Tibial nerve (tissue), 4 donors: ENCODE measurements at places on chromosomes 4 and X.

DNA sequence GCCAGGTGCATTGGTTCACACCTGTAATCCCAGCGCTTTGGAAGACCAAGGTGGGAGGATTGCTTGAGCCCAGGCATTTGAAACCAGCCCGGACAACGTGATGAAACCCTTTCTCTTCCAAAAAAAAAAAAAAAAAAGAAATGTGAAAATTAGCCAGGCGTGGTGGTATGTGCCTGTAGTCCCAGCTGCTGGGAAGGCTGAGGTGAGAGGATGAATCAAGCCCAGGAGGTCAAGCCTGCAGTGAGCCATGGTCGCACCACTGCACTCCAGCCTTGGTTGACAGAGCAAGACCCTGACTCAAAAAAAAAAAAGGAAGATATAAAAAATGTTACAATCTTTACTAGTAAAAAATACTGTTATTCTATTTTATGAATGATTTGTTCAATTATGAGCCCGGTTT is 5.9 kb downstream of the FAM199X start:
- no peak for DNase-seq

GRCh38 chr4:41000356-41000755 is 214.0 kb downstream of the APBB2 start:
- DNase-seq: no peak

GRCh38 chrX:24014388-24015018 is 12.5 kb downstream of the KLHL15 start:
- DNase-seq: no peak

DNA sequence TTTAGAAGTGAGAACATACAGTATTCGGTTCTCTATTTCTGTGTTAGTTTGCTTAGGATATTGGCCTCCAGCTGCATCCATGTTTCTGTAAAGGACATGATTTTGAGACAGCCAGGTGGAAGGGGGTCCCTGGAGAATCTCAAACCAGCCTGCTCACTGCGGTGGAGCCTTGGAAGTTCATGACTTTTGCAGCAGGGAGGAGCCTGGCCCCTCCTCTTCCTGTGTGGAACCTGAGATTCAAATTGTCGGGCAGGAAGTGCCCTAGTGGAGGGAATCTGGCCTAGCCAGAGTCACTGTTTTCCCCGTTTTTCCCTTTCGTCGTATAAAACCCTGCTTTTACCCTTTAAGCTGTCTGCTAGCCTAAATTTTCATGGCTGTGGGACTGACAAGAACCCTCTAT is 762.6 kb downstream of the PCDH18 start:
- DNase-seq: no peak

DNA sequence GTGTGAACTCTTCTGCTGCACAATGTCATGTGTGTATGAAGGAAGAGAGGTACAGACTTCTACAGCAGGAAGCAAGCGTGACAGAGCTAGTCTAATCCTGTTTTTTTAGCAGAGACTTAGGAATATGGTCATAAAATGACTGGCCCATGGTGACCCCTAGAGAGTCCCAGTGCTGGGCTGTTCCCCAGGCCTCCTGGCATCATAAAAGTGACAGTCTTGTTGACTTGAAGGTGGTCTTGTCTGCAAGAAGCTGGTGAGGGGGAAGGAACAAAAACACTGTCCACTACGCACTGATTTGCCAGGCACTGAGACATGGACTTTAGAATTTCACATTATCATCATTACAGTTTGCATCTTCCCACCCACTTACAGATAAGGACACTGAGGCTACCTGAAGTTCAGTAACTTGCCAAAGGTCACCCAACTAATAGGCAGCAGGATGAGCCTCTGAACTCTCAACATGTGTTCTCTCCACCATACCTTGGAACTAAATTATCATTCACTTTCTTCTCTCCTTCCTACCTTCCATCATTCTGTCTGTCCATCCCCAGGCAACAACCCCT is 63.0 kb downstream of the HADH start:
- no peak for DNase-seq

- no peak for DNase-seq
These were observed 75.9 kb downstream of the COQ2 start for GRCh38 chr4:83208371-83209365.

DNA sequence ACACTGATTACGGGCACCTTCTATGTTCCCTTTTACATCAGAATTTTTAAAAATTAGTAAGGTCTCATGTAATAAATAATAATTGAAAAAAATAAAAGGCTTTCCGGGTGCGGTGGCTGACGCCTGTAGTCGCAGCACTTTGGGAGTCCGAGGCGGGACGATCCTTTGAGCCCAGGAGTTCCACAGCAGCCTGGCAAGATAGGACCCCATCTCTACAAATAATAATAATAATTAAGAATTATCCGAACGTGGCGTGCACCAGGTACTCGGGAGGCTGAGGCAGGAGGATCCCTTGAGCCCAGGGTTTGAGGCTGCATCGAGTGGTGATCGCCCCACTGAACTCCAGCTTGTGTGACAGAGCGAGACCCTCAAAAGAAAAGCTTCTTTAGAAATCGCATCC is 771 bp upstream of the LAMTOR3 start:
- DNase-seq: no peak

- no peak for DNase-seq
These were observed 241.6 kb downstream of the MGST2 start for GRCh38 chr4:139907001-139907809.

DNA sequence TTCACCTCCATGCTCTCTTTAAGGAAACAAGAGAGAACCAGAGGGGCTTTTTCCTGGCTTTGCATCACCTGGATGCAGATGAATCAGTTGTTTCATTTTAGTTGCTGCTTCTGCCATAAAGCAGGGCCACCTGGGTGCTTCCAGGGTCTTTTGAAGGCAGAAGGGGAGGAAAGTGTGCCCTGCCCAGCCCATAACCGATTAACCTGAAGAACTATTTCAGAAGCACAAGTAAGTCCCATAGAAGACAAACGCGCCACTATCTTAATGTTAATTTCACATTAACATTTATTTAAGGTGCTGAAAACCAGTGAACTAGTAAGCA is 32.1 kb downstream of the IRF2 start:
- DNase-seq: no peak

- no peak for DNase-seq
These were observed at the start of gene TMEM150C for GRCh38 chr4:82561786-82562563. Gene TMEM150C, minus strand, starts transcription at chr4:82561988. Its CDS starts 57,331 bp downstream, at chr4:82504657.

DNA sequence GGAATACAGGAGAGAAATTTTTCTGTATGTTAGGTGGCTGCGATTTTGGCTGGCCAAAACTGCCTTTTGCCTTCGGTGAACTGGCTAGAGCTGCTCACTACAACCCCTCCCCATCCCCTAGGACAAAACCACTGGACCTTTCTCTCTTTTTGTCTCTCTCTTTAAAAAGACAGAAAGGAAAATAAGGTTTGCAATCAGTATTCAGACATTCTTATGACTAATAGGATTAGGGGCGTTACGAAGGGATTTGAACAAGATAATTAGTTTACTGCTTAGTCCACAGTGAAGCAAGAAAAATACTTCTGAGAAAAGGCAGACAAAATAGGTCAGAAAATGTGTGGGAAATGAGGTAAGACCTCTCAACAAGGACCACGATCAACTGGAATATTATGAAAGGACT is 180.4 kb downstream of the SLIT2 start:
- no peak for DNase-seq

- no peak for DNase-seq
These were observed 643.8 kb upstream of the FTHL17 start for GRCh38 chrX:31715675-31716074.

DNA sequence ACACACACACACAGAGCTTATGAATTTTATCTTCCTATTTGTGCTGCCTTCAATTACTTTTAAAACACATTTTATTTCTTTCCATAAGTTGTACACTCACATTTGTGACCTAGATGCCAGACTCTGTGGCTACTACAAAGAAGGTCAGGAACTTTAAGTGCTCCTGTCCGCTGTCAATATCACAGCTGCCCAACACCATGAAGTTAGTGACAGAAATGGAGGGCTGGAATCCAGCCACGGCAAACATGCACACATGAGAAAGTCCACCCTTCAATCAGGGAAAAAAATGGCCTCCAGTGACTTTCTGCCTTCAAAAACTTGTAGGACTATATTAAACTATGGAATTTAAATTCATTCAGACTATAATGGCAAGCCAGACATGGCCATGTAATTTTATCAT is 334.4 kb upstream of the FSTL5 start:
- DNase-seq: no peak

- no peak for DNase-seq
These were observed 8.5 kb downstream of the AKAP17A start for GRCh38 chrX:1599791-1600405.

GRCh38 chr4:147582386-147583060 is 34.7 kb upstream of the TMEM184C start:
- no peak for DNase-seq

- no peak for DNase-seq
These were observed 50.7 kb downstream of the SNX12 start for GRCh38 chrX:71017396-71017939.

DNA sequence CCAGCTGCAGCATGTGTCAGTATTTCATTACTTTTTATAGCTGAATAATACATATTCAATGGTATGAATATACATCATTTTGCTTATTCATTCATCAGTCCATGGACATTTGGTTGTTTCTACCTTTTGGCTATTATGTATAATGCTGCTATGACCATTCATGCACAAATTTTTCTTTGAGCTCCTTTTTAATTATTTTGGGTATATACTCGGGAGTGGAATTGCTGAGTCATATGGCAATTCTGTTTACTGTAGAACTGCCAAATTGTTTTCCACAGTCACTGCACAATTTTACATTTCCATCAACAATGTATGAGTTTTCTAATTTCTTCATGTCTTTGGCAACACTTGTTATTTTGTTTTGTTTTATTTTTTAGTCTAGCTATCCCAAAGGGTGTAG is 405.9 kb upstream of the PITX2 start:
- DNase-seq: no peak

- DNase-seq: no peak
These were observed 13.2 kb upstream of the TMEM165 start for GRCh38 chr4:55382488-55383003.

- no peak for DNase-seq
These were observed 1230.2 kb upstream of the ADGRL3 start for GRCh38 chr4:59969909-59970308.

- DNase-seq: no peak
These were observed 122.8 kb downstream of the DIPK2B start for GRCh38 chrX:45077748-45078424.

DNA sequence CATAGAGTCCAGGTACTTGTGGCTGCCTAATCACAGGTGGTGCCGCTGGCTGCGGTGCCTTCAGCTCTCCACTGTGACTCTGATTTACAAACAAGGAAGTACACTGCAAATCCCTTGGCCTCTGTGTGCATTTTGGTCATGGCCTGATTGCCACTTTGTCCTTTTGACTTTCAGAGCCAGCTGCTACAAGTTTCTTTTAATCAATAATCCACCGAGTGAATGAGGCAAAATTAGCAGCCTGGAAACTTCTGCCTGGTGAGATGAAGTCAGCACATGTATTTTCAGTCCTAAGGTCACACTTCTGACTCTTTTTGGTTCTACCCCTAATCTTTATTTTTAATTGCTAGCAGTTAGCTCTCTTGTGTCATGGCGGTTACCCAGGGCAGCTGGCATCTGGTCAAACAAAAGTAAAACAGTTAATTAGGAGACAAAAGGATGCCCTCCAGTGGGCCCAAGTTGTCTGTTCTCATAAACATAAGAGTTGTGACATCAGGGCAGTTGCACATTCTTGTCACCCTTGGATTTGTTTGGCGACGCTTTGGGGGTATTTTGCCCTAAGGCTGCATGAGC is 62.3 kb upstream of the LNX1 start:
- DNase-seq: no peak

DNA sequence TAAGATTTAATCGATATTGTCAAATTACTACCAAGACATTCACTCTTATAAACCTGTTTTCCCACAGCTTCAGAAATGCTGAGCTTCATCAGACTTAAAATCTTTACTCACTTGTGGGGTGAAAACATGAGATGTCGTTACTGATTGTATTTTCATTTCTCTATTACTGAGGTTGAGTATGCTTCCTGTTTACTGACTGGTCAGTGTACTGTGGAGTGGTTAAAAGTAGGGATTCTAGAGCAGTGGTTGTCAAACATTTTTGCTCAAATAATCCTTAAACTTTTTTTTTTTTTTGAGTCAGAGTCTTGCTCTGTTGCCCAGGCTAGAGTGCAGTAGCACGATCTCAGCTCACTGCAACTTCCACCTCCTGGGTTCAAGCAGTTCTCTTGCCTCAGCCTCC is 50.3 kb downstream of the NSUN7 start:
- no peak for DNase-seq
